Activated T-helper 1 cell treated with anti-CD3 and anti-CD28 coated beads, Interleukin-2, amount 50 U/mL, for 16 hours (primary cell): ENCODE measurements at places on chromosomes 6 and 20.

- no peak for DNase-seq
Observed at GRCh38 chr6:170236131-170236836, 54.6 kb downstream of the DLL1 start.

- no peak for DNase-seq
Observed at GRCh38 chr6:51511081-51511480, 576.3 kb downstream of the PKHD1 start.

- no peak for DNase-seq
Observed at GRCh38 chr6:28402197-28402596, 2.6 kb upstream of the ZSCAN12 start.

GRCh38 chr20:52004715-52005114, 186.9 kb downstream of the ZFP64 start:
- no peak for DNase-seq

DNA sequence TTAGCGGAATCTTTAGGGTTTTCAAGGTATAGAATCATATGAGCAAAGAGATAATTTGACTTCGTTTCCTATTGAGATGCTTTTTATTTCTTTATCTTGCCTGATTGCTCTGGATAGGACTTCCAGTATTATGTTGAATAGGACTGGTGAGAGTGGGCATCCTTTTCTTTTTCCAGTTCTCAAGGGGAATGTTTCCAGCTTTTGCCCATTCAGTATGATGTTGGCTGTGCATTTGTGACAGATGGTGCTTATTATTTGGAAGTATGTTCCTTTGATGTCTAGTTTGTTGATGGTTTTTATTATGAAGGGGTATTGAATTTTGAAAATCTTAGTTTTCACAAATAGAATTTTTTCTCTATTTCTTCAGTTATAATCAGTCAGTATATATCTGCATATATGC, 656.6 kb upstream of the MAP3K7 start:
- no peak for DNase-seq

GRCh38 chr20:43752561-43753301, 25.9 kb upstream of the GTSF1L start:
- no peak for DNase-seq

GRCh38 chr6:75024828-75025227, 181.0 kb downstream of the COL12A1 start:
- DNase-seq = no peak

DNA sequence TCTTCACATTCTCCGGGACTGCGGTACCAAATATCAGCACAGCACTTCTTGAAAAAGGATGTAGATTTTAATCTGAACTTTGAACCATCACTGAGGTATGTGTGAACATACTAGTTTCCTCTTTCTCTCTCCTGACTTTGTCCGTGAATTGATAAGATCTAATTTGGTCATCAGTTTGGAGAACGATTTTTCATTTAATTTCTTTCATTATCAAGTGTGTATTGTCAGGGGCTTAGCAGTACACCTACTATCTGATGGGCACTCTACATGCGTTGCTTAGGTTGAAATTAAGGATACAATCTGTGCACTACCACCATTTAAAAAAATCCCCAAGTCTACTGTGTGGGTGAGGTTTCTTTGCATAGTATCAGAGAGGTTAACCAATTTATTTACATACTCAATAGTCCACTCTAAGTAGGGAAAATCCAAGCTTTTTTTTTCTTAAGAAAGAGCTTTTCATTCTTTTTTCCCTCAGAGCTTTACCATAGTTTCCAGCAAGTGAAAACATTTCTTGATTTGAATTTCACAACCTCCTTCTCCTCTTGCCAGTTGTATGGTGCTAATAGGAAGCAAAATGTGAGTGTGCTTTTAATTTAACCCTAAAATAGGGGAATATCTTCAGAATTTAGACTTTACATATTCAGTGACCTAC, 105.4 kb upstream of the ESR1 start:
- DNase-seq = no peak

DNA sequence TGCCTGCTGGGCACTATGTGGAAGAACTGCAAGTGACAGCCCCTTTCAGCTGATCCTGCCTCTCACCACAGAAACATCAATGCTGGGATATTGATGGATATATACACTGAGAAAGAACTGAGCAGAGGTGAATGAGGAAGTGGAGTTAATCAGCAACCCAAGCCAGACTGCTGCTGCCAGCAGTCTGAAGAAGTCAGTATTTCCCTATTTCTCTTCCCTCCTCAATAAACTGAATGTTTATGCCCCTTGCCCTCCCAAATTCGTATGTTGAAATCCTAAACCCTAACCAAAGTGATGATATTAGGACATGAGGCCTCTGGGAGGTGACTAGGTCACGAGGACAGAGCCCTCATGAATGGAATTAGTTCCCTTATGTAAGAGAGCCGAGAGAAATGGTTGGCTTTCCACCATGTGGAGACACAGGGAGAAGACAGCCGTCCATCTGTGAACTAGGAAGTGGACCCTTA, 76.3 kb downstream of the CDK19 start:
- DNase-seq = no peak

- no peak for DNase-seq
Observed at GRCh38 chr6:55277646-55278045, 49.6 kb upstream of the GFRAL start.

- DNase-seq = no peak
Observed at GRCh38 chr6:35729722-35730121, 7.1 kb upstream of the ARMC12 start.

DNA sequence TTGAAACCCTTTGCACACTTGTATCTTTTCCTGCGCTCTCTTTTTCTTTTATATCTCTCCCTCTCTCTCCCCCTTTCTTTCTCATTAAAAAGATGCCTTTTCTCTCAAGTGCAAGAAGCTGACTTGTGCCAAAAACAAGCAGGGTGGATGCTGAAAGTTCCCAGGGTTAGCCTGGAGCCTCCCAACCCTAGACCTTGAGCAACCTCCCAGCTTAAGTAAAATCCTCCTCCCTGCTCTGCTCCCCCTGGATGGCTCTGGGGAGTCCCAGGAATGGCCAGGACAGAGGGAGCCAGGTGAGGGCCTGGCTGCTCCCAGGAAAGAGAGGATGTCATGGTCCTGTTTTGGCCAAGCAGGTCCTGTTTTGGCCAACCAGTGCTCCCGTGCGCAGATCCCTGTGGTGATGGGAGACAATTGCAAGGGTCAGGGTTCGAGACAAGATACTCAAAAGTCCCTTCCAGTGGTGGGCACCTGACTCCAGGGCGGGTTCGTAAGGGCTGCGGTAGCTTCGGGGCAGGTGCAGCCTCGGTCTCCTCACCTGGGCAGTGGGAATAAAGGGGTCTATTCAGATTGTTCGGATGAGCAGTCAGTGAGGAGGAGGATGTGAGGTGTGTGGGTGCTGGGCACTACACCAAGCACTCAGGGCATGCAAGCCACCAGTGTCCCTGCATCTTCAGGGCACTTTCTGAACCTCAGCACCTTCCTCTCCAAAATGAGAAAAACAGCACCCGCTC, 49.4 kb downstream of the EYA2 start:
- DNase-seq = no peak

GRCh38 chr20:56454754-56455153, 13.7 kb upstream of the RTF2 start:
- no peak for DNase-seq

- DNase-seq = no peak
Observed at GRCh38 chr6:129754750-129755149, 44.8 kb upstream of the ARHGAP18 start.

DNA sequence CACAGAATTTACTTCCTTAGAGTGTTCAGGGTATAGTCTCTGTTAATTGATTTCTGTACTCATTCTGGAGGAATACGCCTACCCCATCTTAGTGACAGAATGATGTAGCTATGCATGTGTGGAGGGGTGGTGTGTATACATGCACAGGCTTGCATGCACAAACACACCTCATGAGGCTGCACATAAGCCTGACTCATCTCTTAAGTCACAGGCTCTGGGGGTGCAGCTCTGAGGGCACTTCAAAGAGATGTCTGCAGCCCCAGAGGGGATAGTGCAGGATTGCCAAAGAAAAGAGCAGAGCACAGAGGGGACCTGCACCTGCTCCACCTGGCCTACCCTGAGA, 24.6 kb downstream of the TBX18 start:
- DNase-seq = no peak

GRCh38 chr20:41509316-41510200, 108.6 kb downstream of the CHD6 start:
- no peak for DNase-seq

- DNase-seq = no peak
Observed at GRCh38 chr6:33975661-33976436, 170.0 kb downstream of the GRM4 start.

DNA sequence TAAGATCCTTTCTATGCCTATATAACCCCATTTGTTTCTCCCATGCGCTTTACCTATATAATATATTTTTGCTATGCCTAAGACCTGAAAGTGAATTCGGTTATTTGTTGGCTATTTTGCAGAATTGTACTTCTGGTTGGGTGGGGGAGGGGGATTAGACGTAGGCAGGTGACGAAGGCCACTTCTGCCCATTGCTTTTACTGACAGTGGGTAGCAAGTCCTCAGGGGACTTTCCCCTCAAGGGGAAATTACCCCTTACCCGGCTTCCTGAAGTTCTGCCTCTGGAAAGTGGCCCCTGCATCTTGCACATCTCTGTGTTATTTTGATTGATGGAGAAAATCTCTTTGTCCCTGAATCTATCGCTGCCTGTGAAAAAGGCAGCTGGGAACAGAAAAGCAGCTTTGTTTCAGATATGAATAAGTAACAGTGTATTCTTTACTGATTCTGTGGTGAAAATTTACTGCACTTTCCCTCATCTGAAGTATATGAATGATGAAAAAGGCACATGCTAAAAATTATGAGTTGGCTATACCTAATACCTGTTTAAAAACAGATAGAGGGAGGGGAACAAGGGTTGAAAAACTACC, 133.9 kb downstream of the UTRN start:
- no peak for DNase-seq

GRCh38 chr6:236519-236918, 55.8 kb upstream of the DUSP22 start:
- no peak for DNase-seq

- DNase-seq = no peak
Observed at GRCh38 chr20:4829514-4830215, 108.0 kb downstream of the PRND start.

GRCh38 chr20:37179683-37180524, 556 bp upstream of the MROH8 start:
- no peak for DNase-seq

DNA sequence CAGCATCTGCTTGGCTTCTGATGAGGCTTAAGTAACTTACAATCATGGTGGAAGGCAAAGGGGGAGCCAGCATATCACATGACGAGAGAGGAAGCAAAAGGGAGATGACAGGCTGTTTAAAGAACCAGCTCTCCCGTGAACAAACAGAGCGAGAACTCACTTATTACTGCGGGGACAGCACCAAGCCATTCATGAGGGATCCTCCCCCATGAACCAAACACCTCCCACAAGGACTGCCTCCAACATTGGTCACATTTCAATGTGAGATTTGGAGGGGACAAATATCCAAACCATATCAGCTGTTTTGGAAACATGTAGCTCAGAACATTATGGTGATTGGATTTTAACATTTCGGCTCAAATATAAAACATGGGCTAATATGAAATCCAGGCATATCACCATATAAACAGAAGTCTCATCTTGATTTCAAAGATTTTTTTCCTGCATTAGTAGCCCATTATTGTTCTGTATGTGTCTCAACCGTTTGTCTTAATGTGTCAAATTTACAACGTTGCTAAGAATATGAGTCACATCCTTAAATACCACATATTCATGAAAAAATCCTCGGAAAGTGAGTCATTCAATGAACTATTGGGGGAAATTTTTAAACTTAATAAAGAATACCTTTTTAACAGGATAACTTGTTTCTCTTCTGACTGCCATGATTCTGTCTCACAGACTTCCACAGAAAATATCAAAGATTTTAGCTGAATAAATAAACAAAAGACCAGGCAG, 894.3 kb downstream of the TFAP2A start:
- no peak for DNase-seq

DNA sequence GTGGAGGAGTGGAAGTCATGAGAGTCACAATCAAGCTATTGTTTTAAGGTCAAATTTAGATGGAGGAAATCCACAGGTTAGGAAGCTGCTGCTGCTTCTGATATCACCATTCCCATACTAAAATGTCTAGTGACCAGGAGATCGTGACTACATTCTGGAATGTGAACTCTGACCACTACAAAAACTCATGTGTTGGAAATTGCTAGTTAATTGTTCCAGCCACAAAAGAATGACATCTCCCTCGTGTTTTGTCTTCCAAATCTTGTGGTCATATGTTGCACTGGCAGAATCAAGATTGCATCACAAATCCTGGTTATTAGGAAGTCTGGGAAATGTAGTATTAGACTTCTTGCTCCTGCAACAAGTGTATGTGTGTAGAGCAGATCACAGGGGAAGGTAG, 441.9 kb downstream of the CD109 start:
- DNase-seq = no peak

DNA sequence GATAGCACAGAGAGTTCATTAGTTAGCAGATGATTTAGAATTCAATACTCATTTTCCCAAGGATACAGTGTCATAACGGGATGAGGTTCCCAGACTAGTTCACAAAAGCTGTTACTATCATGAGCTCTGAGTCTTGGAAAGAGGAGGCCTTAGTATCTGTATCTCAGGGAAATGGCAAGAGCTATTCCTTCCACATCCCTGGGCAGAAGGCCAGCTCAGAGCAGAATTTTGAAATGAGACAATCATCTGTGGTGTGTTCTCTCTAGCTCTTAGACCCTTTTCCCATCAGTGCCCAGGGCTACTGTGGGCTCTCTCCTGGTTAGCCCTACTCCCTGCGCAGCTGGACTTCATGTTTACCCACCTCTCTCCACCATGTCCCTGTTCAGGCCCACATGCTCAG, 64.5 kb downstream of the JAG1 start:
- DNase-seq = no peak

DNA sequence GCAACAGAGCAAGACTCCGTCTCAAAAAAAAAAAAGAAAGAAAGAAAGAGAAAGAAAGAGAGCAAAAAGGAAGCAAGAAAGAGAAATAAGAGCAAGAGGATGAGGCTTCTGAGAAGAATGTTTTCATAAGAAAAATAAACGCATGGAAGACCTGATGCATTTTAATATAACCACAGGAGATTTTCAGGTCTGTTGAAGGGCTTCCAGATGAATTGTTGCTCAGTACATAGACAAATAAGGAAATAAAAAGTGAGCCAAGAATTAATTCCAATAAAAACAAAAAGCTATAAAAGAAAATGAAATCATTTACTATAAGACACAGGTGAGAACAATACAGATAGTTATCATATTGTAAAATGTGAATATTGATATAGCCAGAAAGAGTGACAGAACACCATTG, 43.5 kb downstream of the PERP start:
- no peak for DNase-seq

DNA sequence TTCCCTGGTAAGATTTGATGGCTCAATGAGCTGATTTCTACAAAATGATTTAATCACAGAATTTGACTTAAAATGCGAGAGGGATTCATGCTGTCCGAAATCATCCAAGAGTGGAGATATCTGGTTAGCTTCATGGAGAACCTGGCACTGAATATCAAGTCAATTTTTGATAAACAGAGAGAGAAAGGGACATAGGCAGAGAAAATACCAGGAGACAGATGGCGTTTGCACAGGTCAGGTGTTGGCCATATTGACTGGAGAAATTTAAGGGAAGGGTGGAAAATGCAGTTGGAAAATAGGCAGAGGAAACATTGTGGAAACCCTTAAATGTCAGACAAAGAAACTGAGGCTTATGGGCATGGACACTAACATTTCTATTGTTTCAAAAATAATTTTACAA, 47.0 kb downstream of the BCAS1 start:
- DNase-seq = no peak

GRCh38 chr6:46290421-46291274, 119.9 kb upstream of the ENPP5 start:
- DNase-seq = no peak
